ENCODE measurements at places on chromosomes 11 and 22.

- no peak for DNase-seq
These were observed 987.6 kb downstream of the NTM start for GRCh38 chr11:132357811-132358572.

DNA sequence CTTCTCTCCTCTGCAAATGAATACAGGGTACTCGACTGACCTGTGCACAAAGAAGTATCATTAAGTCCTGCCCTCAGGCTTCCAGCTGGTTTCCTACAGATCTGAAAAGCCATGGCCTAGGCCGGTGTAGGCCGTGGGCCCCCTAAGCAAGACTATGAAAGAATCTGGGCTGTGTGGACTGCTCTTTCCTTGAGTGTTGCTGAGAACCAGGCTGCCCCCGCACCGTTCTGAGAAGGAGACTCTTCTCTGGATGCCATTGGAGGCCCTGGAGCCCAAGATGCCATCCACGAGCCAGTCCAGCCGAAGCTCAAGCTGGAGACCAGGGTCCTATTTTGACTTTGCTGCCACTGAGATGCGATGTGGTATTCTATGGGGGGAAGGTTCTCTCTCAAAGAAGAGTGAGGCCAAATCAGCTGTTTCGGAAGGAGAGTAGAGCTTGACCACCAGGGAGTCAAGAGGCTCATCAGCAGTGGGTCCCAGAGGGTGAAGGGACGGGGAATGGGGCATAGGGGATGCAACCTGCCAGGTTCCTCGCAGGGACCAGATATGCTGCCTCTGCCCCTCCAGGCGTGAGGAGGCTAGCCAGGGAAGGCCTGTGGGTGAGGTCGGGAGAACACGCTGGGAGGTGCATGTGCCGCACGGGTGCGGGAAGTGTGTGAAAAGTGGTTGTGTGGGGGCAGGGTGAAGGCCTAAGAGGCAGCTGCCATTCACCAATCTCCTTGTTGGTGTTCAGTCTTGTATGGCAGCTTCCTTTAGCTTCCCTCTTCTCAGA is 96.4 kb upstream of the B3GAT1 start:
- DNase-seq, result no peak

DNA sequence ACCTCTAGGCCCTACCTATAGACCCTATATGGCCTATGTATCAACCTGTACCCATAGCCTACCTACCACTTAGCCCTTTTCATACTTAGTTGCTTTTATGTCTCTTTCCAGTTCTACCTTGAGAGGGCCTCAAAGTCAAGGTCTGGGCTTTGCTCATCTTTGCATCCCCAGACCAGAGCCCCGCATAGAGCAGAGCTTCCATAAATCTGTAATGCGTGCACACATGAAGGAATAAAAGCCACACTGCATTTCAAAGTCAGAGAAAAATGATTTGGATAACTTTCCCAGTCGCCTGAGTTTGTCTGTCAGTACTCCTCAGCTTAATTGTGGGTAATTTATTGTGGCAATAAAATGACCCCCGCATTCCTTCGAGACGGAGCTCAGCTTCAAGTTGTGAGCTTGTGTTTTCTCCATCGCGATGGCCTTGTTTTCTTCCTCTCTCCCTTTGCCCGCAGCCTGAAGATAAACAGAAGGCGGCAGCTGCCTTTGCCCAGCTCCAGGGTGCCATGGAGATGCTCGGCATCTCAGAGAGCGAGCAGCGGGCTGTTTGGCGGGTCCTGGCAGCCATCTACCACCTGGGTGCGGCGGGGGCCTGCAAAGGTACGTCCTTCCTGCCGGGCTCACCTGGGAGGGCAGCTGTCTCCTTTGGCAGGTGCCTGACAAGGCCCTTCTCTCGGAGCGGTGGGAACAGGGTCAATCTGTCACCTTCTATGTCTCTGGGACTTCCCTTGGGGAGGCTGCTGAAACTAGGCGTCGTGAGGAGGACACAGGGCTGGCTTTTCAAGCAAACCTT is 55.7 kb downstream of the MYO18B start:
- no peak for DNase-seq

GRCh38 chr11:109423466-109424190 is 1.6 kb downstream of the C11orf87 start:
- DNase-seq, result no peak

- no peak for DNase-seq
These were observed 1128.2 kb downstream of the BRD1 start for GRCh38 chr22:48699511-48699910.

- no peak for DNase-seq
These were observed 234.3 kb downstream of the TBC1D22A start for GRCh38 chr22:46996595-46997310.
